ENCODE measurements at places on chromosomes 4 and X. TPM values are rescaled to one million over a fixed set of nuclear protein-coding genes. Genes with fewer than 3 reads are reported as not detected.

DNA sequence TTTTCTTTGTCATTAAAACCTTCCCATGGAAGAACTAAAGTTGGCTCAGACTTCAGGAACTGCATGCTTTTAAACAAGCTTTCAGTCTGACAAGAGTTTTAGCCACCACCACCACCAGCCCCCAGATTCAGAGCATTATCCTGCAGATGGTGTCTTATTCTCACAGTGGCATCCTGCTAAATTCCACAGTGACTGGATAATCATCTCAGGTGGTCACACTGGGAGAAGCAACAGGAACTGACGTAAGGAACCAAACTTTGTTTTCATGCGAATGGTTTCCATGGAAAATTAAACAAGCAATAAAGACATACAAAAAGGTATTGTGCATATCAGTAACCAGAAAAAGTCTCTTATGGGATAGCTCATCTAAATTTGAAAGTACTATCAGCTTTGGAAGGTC, 370.7 kb downstream of the FBXW7 start:
- no peak for DNase-seq

DNA sequence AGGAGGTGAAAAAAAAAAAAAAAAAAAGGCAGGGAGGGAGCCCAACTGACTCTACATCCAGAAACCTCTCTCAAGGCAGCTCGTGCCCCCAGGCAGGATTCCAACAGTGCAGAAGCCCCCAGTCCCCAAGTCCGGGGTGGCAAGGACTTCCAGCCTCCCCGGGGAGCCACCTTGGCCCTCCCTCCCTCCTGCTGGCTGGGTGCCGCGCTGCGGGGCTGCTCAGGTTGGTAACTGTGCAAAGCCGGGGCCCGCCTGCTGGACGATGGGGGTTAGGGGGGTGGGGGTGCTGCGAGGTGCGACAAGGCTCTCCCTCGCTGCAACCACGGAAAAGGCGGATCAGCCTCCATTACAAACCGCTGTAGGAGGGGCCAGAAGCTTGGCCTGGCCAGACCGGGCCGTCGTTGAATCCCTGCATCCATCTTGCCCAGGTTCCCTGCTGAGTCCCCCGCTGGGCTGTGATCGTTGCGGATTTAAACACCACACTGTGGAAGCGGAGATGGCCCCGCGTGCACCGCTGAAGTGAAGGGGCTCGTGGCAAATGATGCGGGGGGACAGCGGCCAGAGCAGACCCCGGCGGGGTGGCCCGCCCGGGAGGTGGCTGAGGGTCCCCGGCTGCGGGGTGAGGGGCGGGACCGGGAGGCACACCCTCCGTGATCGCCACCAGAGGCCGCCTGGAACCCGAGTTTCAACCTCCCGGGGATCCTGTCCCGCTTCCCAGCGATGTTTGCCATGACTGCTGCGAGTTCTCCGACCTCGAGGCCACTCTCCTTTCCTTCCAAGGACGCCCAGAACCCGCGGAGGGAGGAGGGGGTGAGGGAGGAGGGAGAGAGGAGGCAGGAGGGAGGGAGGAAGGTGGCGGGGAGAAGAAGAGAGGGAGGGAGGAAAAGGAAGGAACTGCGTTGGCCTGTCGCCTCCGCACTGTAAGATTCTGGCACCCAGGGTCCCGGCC, 58.0 kb upstream of the DDX3X start:
- DNase-seq, result peak; percentile 95

DNA sequence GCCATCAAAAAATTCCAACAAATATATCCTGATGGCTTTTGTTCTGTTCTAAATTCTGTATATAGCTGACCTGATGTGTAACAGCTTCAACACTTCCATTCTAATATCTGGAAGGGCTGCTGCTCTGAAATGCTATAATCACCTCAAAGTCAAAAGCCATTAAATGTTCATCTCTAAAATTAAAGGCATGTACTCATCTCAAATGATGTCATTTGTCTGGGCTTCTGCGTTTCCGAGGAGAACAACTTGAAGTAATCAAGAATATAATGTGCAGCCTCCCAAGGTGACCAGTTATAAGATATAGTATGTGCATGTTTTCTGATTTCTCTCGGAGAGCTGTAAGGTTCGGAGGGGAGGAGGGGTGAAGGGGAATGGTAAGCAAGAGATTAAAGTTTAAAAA, 237.6 kb downstream of the SCFD2 start:
- DNase-seq, result no peak

GRCh38 chr4:57193209-57193810, 83.1 kb upstream of the IGFBP7 start:
- DNase-seq, result no peak

DNA sequence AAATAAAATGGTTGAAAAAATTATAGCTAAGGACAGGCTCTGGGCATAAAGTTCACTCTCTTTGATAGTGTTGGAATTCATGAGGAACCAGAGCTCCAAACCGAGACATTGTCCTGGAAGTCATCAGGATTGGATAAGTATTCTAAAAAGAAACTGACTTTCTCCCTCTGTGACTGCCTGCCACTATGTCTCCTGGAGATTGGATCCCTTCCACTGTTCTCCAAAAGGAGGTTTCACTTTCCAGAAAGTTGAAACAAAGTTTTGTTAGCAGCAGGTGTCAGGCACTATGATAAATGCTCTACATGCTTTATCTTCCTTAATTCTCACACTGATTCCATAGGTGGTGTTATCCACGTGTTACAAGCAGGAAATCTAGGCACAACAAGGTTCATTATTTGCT, 16.8 kb downstream of the BANK1 start:
- DNase-seq, result no peak

CENPVL1 gene
- total RNA-seq, result not detected

NWD2 gene
- total RNA-seq, result not detected

Data from osteoblast (primary cell).